Erythroblast (primary cell): ENCODE measurements at places on chromosomes 5 and 9.

GRCh38 chr5:167150661-167151060 lies 1140.8 kb upstream of the WWC1 start:
- DNase-seq, result no peak

DNA sequence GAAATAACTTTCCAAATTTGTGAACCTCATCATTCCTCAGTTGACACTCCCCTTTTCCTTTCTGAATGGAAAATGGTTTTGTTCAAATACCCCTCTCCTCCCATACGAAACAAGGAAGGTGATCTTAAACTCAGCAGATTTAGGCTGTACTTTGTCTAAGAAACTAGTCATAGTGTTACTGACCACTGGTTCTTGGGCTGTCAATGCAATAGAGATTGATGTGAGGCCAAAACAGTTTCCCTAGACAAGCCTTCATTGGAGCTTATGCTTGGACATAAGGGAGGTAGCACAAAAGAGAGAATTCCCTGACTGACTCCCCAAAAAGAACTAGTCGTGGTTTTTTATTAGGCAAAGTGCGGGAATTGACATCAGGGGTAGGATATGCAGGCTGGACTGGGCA lies 5.3 kb upstream of the LNPEP start:
- no peak for DNase-seq

GRCh38 chr9:127711831-127712274 lies 3.6 kb downstream of the PTRH1 start:
- DNase-seq, result no peak

DNA sequence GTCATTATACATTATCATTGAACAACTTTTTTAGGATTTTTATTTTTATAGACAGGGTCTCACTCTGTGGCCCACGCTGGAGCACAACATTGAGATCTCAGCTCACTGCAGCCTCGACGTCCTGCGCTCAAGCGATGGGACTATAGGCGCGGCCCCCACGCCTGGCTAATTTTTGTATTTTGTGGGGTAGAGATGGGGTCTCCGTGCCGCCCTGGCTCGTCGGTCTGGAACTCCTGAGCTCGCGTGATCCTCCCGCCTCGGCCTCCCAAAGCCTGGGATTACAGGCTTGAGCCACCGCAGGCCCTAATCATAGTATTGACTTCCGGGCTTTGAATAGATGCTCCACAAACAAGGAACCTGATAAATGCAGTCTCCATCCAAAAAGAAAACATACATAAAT lies 1.4 kb upstream of the EDF1 start:
- no peak for DNase-seq

- peak; percentile 87 for DNase-seq
These were observed 79.5 kb upstream of the HTR4 start for GRCh38 chr5:148733601-148734438.

GRCh38 chr9:136370687-136371532 lies 2.6 kb downstream of the CARD9 start:
- DNase-seq, result no peak
